Stimulated activated CD8-positive, alpha-beta memory T cell treated with anti-CD3 and anti-CD28 coated beads, Interleukin-7, amount 100 ng/mL, for 1 hour (primary cell): ENCODE measurements at places on chromosomes 4 and X.

DNA sequence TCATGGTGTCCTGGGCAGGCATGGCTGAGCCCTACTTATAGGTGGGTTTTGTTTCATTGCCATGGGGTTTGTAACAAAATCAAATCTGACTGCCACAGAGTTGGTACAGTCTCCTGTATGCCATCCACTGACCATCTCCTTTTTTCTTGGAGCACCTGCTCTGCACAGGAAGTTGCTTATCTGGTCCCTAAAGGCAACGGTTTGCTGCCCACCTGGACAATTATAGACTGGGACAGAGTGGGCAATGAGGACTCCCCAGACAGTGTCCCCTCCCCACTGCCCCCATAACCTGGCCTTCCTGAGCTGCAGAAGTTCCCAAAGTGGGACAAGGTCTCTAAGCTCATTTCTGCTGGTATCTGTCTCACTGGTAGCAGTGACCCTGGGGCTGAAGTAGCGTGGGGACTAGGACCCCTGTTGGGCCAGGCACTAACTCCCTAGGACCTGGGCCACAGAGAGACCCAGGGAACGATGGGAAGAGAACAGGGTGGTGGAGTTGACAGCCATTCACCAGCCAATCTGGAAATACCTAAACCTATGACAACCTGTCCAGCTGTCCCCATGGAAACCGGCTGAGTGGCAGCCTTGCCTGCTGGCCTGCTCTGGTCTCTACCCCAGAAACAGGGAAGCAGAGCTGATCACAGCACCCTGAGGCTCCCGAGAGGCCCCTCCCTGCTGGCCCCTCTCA, 64.7 kb downstream of the WFS1 start:
- no peak for DNase-seq

DNA sequence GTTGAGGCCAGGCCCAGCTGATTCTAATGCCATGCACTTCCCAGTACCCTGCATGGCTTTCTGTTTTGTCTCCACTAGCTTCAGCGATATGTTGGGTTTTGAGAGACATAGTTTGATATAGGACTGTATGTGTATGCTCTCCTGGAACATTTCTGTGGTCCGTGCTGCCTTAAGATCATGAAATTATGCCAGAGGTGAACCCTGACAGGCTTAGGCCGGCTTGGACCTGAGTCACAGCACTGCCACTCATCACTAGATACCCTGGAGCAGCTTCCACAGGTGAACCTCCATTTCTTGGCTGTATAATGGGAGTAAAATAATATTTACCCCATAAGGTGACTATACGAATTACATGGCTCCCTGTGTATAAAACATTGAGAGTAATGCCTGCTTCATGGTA, 6.4 kb downstream of the SGMS2 start:
- no peak for DNase-seq

DNA sequence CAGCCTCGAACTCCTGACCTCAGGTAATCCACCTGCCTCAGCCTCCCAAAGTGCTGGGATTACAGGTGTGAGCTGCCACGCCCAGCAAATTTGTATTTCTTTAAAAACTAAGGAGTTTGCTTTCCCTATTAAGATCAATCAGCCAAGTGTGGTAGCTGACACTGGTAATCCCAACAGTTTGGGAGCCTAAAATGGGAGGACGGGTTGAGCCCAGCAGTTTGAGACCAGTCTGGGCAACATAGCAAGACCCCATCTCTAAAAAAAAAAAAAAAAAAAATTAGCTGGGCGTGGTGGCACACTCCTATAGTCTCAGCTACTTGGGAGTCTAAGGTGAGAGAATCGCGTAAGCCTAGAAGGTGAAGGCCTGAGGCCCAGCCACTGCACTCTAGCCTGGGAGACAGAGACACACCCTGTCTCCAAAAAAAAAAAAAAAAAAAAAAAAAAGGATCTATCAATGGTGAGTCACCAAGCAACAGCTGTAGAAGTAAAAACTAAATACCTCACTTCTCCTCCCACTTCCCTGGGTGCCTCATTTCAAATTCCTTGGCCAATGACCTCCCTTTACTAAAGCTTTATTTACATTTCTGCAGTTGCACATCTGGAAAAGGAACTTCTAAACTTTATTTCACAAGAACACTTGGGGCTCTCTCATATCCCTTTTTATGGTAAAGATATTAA, 54.5 kb downstream of the LDB2 start:
- no peak for DNase-seq

- DNase-seq, result no peak
Measured at GRCh38 chr4:123939621-123940020, 543.0 kb downstream of the SPRY1 start.

DNA sequence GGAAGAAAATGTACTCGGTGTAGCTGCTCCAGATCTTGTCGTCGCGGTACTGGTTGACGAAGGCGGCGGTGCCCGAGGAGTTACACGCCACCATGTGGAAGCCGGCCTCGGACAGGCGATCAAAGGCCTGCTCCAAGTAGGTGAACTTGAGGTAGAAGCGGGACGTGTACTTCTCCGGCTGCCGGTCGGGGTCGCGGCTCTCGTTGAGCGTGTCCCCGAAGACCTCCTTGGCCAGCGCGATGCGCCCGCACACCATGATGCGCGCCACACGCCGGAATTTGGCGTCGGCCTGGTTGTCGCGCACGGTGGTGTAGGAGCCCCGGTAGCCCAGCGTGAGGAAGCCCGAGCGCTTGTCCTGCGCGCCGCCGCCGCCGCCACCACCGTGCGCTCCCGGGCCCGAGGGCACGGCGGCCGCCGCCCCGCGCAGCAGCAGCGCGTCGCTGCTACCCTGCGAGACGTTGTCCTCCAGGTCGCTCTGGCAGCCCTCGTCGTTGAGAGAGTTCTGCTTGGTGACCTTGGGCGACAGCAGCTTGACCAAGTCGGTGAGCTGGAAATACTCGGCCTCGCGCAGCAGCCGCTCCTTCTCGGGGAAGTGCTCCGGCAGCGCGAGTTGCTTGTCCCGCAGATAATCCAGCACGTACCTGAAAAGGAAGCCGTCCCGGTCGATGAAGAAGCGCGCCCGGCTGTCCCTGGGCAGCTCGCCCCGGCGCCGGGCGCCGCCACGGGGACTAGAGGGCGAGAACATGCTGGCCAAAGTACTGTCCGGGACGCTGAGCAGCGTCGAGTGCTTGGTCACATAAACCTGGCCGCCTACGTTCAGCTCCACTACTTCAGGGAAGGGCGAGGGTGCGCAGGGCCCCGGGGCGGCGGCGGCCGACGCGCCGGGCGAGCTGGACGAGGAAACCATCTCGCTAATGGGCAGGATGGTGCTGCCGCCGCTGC, 775 bp downstream of the KCTD8 start:
- DNase-seq, result no peak

GRCh38 chr4:87025023-87025613, 90.3 kb downstream of the AFF1 start:
- no peak for DNase-seq

- no peak for DNase-seq
Measured at GRCh38 chrX:120380699-120381098, 18.8 kb downstream of the ATP1B4 start.

- no peak for DNase-seq
Measured at GRCh38 chrX:69996113-69996468, 53.6 kb downstream of the AWAT2 start.

GRCh38 chr4:88697141-88697540, 488 bp downstream of the NAP1L5 start:
- no peak for DNase-seq

GRCh38 chr4:40225497-40225896, 28.7 kb downstream of the RHOH start:
- DNase-seq, result no peak
